Activated B cell treated with CpG ODN at 0.5 μM for 24 hours (primary cell): ENCODE measurements at places on chromosomes 5 and 9. TPM values are rescaled to one million over a fixed set of nuclear protein-coding genes. Genes with fewer than 3 reads are reported as not detected.

- no peak for DNase-seq
- no peak overlapping the region for H3K27ac ChIP-seq
- H3K36me3 ChIP-seq = no peaks in the 10 kb centered on the region
- no peak overlapping the region for H3K4me3 ChIP-seq
These were observed 7.6 kb downstream of the NTRK2 start for GRCh38 chr9:84677080-84677479.

SMIM33 gene
- not detected in 2 replicates for total RNA-seq

GRCh38 chr5:35058374-35058788 is 10.6 kb upstream of the AGXT2 start:
- DNase-seq = no peak
- peaks cover 16% of the 10 kb centered on the region for H3K27me3 ChIP-seq
- no peak overlapping the region for H3K4me3 ChIP-seq
- no peaks in the 10 kb centered on the region for H3K4me1 ChIP-seq
- H3K27ac ChIP-seq = no peak overlapping the region
- H3K36me3 ChIP-seq = no peaks in the 10 kb centered on the region

ALDH1B1 gene
- total RNA-seq = 9.0 and 9.8 TPM in 2 replicates

DNA sequence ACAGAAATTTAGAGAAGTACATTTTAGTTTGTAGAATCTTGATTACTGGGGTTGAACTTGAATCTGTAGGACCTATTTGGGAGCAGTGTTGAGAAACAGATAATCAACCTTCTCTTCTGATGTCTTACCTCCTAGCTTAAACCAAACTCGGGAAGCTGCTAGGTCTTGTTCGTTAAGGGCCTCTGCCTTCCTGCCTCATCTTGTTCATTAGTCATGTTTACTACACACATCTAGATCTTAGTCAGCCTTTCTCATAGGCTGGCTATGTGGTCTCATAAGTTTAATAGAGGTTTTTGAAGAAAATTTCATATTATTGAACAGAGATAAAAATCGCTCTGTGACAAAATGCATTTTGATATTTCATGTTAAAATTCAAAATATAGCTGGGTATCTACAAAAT is 331.0 kb upstream of the EDIL3 start:
- no peaks in the 10 kb centered on the region for H3K4me1 ChIP-seq
- H3K4me3 ChIP-seq = no peak overlapping the region
- no peaks in the 10 kb centered on the region for H3K36me3 ChIP-seq

PCDHGB7 gene
- total RNA-seq = 1.2 and 1.4 TPM in 2 replicates

- DNase-seq = no peak
- H3K4me1 ChIP-seq = peaks cover 30% of the 10 kb centered on the region
- H3K36me3 ChIP-seq = no peaks in the 10 kb centered on the region
- H3K27me3 ChIP-seq = peaks cover 64% of the 10 kb centered on the region
These were observed 904 bp downstream of the GDNF start for GRCh38 chr5:37838933-37839341.

DNA sequence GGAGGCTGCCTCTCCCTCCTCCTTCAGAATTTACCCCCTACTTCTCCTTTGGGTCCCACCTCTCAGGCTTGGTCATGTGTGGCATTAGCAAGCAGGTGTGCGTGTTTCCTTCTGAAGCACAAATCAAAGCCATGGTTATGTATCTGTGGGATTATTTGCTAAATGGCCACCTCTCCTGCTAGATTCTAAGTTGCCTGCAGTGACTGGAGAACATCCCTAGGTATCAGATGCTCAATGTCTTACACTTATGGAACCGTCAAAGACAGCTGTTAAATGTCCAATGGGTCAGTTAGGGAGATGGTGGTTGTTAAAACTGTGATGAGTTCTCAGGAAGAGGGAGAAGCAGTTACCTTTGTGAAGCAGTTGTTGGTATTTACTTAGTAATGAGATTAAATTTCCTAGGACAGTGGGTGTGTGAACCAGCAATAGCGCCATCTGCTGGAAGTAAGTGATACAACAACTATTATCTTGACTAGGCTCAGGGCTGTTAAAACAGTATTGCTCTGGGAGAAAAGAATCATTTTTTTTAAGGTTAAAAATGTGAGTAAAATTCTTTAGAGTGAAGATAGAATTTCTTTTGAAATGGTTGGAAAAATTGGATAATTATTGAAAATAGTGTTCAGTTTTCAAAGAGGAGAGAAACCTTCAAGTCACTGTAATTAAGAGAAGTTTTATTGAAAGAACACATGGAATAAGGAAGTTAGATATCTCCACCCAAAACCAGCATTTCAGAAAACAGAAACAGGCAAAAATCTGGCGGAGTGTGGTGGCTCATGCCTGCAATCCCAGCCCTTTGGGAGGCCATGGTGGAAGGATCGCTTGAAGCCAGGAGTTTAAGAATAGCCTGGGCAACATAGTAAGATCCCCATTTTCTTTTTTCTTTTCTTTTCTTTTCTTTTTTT is 71.3 kb downstream of the TMC1 start:
- peaks cover 2% of the 10 kb centered on the region for H3K27me3 ChIP-seq
- H3K4me3 ChIP-seq = no peak overlapping the region
- DNase-seq = no peak
- H3K27ac ChIP-seq = no peak overlapping the region
- peaks cover 4% of the 10 kb centered on the region for H3K4me1 ChIP-seq

- no peaks in the 10 kb centered on the region for H3K36me3 ChIP-seq
- H3K27ac ChIP-seq = no peak overlapping the region
- peaks cover 2% of the 10 kb centered on the region for H3K27me3 ChIP-seq
- no peak for DNase-seq
- H3K4me3 ChIP-seq = no peak overlapping the region
- H3K4me1 ChIP-seq = peaks cover 6% of the 10 kb centered on the region
These were observed 136.7 kb downstream of the GCNT1 start for GRCh38 chr9:76595645-76596044.
